ENCODE measurements at places on chromosomes 2 and 18. TPM values are rescaled to one million over a fixed set of nuclear protein-coding genes. Genes with fewer than 3 reads are reported as not detected.

The FLACC1 gene
- 2.3 TPM for total RNA-seq

The HOXD1 gene
- total RNA-seq, result 0.26 TPM

The SERTAD2 gene
- total RNA-seq, result 3.3 TPM

The GPR35 gene
- 3.4 TPM for total RNA-seq

The MYOM1 gene
- total RNA-seq, result 21.8 TPM

The SPR gene
- total RNA-seq, result 84.6 TPM

The SERPINB4 gene
- not detected for total RNA-seq

The AQP12A gene
- total RNA-seq, result 130 TPM

The ACTG2 gene
- 1.3 TPM for total RNA-seq

The EVX2 gene
- total RNA-seq, result not detected

The ZAP70 gene
- 2.1 TPM for total RNA-seq
